Right ventricle myocardium superior (tissue), 1 donor: ENCODE measurements at places on chromosomes 13 and 19.

DNA sequence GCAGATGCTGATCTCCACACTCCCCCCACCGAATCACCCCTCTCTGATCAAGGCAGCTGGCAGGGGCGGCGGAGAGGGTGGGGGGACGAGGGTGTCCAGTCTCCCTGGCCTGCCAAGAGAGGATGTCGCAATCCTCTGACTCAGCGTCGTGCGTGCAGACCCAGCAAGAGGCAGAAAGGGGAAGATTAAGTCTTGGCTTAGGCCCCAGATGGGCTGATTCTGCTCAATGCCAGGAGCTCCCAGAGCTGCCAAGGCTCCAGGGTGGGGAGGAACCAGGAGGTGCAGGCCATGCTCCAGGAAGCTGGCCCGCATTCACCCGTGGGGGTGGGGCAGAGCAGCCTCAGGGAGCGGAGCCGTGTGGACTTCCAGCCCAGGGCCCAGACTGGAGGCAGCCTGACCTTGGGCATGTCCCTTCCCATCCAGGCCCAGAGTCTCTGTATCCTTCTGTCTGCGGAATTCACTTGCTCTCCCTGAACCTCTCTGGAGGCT, 6.6 kb upstream of the BCL3 start:
- DNase-seq = peak; percentile 98

- no peak for DNase-seq
Observed at GRCh38 chr13:27474751-27475268, 24.4 kb upstream of the MTIF3 start.

DNA sequence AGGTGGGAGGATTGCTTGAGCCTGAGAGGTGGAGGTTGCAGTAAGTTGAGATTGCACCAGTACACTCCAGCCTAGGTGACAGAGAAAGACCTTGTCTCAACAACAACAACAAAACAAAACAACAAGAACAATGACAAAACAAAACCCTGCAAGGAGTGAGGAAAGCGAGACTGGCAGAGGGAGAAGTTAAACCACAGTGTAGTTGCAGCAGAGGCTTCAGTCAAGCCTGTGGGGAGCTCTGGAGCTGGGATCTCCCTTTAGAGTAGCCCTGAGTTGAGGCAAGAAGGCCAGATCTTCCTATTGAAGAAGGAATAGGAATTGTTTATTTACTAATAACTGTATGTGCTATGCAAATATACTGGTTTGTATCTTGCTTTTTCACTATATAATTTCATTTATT, 25.3 kb upstream of the RNASEH2B start:
- no peak for DNase-seq

DNA sequence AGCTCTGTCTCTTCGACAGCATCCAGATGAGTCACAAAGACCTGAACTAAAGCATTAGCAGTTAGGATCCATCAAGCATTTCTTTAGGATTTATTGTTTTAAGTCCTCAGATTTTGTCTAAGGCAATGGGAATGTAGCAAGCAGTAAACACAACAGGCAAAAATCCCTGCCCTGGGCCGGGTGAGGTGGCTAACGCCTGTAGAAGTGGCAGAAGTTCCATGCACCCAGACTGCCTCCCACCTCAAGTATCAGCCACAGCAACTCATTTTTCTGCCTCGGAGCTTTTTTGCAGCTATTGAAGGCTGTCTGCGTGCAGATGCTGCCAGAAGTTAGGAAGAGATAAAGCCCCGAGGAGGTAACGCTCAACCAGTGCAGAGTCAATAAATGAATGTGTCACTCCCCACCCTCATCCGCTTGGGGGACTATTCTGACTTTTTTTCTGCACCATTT, 47.1 kb upstream of the MRI1 start:
- DNase-seq = no peak

GRCh38 chr19:16062789-16063188, 13.5 kb upstream of the TPM4 start:
- peak; percentile 73 for DNase-seq

DNA sequence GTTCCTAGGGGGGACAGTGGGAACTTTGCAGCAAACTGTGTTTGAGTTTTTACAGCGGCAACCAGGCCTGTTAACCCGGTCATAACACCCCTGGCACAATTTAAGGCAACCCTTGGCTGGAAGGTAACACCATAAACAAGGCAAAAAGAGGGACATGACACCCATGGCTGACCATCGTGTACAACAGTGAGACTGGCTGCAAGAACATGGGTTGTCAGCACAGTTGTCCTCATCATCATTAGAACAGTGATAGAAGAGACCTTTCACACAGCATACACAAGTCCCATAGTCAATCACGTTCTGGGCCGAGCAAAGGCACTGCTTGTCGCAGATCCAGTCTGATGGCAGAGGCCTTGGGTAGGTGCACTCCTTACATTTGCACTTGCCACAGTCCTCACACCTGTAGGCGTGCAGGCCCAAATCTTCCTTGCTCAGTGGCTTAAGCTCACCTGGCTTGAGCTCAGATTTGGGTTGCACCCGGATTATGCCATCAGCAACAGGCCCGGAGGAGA, 4.1 kb downstream of the SPRY2 start:
- no peak for DNase-seq

GRCh38 chr19:2652504-2653099, 49.9 kb downstream of the GNG7 start:
- DNase-seq = no peak

- no peak for DNase-seq
Observed at GRCh38 chr13:75352641-75353327, 129.2 kb downstream of the TBC1D4 start.

GRCh38 chr13:48437371-48437770, 24.5 kb upstream of the LPAR6 start:
- peak; percentile 81 for DNase-seq

GRCh38 chr19:39746836-39747529, 9.2 kb upstream of the CLC start:
- DNase-seq = no peak

- DNase-seq = no peak
Observed at GRCh38 chr13:111409413-111409812, 89.0 kb downstream of the TEX29 start.
